ENCODE measurements at places on chromosomes 2 and 18.

DNA sequence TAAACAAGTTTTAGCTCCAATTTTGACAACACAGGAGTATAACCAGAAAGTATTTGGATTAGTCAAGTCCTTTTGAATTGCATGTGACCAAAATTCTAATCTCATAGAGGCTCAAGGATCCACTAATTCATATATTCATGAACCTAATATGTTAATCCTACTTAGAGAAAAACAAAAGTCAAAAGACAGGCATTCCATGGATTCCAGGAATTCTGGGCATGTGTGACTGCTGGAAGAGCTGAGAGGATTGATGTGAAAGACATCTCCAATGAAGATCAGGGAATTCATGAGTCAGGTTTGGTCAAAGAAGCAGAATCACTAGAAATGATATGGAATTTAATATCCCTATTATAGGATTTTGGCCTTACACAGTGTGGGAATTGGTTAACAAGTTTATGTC, 1494.6 kb upstream of the DDX18 start:
- no peak for DNase-seq

- no peak for DNase-seq
Measured at GRCh38 chr2:144091622-144092021, 428.3 kb downstream of the ZEB2 start.

DNA sequence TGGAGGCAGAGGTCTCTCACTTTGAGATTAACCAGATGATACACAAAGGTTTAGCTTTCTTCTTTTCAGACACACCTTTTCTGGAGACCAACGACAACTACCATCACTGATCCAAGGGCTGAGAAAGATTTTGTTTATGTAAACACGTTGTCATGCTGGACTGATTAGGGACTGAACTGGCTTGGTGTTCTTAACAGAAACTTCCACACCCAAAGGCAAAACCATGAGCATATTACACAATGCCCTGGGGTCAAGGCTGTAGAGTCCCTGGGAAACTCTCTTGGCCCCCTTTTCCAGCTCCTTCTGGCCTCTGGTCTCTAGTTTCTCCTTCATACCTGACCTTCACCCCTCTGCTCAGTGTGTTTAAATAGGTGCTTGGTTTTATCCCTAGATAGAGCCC, 447.0 kb upstream of the TCF4 start:
- no peak for DNase-seq

DNA sequence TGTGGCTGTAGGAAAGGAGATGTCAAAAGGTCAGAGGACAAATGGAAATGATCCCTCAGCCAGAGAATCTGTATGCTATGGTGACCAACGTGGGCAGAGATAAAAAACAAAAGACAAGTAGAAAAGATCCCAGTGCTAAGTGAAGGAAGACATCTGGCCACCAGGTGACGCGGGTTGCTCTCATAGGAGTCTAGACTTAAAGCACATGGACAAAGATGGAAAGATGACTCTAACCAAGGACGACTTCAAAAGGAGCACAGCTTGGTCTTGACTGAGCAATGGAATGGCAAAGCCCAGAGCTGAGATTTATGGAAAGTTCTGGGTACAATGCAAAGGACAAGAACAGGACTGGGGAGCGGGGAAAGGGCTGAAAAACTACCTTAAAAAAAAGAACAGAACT, 96.8 kb downstream of the CLIP4 start:
- DNase-seq, result no peak

- DNase-seq, result no peak
Measured at GRCh38 chr2:108825736-108826135, 39.2 kb downstream of the CCDC138 start.

DNA sequence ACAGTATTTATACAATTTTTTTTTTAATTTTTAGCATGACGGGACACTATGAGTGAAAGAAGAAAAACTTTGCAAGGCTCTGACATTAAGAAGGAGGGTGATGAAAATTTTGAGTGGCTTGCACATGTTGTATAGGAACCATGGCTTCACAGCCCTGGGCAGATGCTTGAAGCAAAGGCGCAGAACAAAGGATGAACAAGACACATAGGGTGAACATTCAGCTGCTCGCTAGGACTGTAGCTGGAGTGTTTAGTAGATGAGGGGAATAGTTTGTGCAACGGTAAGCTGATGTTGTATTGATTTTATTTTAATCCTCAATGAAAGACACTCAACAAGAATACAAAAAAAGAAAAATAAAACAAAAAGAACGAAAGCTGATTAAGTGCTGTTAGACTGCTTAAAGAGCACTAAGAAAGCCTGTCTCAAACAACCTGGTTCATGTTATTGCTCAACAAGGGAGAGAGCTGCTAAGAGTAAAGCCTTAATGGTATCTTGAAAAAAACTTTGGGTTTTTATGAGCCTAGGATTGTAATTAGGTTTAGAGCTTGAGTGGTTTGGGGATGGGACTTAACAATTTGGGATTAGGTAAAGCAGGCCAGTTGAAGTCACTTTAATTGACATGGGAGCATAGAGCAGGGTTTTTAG, 41.2 kb upstream of the GCFC2 start:
- DNase-seq, result no peak

- no peak for DNase-seq
Measured at GRCh38 chr2:86295066-86295465, 42.4 kb downstream of the REEP1 start.

- DNase-seq, result no peak
Measured at GRCh38 chr2:128425731-128426620, 107.3 kb upstream of the HS6ST1 start.

DNA sequence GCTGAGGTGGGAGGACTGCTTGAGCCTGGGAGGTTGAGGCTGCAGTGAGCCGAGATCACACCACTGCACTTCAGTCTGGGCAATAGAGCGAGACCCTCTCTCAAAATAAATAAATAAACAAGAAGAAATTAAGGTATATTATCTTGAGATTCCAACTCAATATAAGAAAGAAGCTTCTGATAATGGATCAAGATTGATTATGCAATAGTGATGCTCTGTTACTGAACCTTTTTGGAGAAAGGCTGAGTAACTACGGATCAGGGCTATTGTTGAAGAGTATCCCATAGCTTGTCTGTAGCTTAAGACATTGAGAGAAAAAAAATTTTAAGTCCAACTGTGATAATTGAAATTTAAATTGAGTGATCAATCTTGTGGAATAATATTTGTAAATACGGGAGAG, 17.7 kb downstream of the GULP1 start:
- DNase-seq, result no peak

DNA sequence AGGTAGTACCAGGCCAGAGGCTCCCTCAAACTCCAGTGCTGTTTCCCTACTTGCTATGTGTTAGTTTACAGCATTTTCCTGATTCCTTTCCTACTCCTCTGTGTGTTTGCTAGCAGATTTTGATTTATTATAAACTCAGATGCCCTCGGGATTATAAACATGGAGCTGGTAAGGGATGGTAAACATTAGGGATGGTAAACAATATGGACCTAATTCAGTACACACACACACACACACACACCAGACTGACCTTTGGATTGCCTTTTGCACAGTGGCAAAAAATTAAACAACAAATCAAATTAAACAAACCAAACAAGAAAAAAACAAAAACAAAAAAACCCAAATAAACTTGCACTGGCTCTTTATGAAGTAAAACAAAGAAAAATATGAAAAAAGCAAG, 55.4 kb upstream of the ACVR1 start:
- no peak for DNase-seq

DNA sequence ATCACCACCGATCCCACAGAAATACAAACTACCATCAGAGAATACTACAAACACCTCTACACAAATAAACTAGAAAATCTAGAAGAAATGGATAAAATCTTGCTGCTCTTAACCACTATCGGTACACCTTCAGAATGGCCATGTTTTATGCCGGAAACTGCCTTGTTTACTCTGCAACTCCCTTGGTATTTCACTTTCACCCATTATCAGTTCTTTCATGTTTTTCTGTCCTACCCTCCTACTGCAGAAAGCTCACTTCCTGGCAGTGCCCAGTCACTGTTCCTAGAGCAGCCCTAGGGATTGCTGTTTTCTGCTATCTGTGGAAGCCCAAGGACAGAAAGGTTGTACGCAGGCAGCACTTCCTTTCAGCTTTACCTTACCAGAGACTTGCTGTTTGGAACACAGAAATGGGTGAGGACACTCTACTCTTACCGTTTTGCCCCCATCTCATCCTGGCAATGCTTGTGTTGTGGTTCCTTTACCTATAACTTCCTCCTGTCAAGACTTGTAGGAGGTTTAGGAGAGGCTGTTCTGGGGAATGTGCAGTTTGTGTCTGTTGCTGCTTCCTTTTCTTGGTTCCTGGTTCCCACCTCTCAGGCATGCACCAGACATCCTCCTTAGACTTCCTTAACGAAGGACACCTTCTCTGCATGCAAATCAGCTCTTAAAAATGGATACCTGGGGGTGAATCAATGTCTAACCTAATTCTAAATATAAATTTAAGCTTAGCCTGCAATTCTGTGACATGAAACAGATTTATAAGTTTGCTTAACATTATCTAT, 394.4 kb downstream of the SPAG16 start:
- no peak for DNase-seq

GRCh38 chr2:2501454-2502200, 170.6 kb upstream of the MYT1L start:
- DNase-seq, result no peak

Data from stimulated activated CD4-positive, alpha-beta T cell treated with anti-CD3 and anti-CD28 coated beads, Interleukin-15, amount 100 ng/mL, for 1 hour (primary cell).